LHCN-M2 (cell line): ENCODE measurements at places on chromosomes 7 and 10. TPM values are rescaled to one million over a fixed set of nuclear protein-coding genes. Genes with fewer than 3 reads are reported as not detected.

- DNase-seq: no peak
Measured at GRCh38 chr7:131741446-131741845, 185.0 kb upstream of the PODXL start.

GRCh38 chr7:96026010-96026409 is 253.7 kb downstream of the DYNC1I1 start:
- DNase-seq: no peak

GRCh38 chr10:1938317-1938716 is 201.0 kb upstream of the ADARB2 start:
- DNase-seq: no peak

DNA sequence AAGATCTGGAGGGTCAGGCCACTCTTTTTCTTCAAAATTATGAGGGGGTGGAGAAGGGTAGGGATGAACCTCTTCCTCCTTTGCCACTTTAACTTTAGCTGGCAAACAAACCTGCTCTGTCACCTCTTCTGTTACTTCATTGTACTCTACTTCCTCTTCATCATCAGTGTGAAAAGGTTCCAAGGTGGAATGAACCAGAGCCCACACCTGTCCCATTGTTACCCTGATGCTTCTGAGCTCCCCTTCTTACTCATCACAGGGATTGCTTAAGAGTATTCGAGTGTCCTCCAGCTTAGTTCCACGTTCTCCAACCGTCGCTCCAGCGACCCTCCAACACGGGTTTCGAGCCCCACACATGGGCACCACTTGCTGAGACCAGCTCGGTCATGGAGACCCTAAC is 5.2 kb downstream of the MRPS24 start:
- DNase-seq: no peak

GRCh38 chr10:83954193-83954799 is 185.0 kb upstream of the GHITM start:
- no peak for DNase-seq

DNA sequence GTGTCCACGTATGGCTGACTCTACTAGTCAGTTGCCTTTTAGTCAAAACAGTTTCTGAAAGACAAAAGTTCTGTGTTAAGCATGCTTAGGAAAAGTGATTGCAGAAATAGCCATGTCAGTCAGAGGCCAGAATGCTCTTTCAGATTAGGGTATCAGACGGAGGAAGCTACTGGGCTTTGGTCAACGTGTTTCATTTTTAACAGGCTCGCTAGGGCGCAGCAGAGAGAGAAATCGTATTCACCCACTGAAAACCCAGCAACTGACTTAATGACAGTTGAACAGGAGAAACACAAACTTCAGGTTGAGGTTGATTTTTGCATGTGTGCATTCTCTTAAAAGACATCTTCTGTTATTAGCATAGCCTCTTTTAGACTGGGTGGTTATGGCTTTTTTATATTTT is 322.6 kb upstream of the KIAA1217 start:
- DNase-seq: no peak

GRCh38 chr7:141704741-141705140 is 2.8 kb upstream of the DENND11 start:
- DNase-seq: no peak

- no peak for DNase-seq
Measured at GRCh38 chr10:73881221-73881919, 7.0 kb upstream of the CAMK2G start.

- DNase-seq: peak; percentile 78
Measured at GRCh38 chr10:112967200-112967599, 17.2 kb downstream of the TCF7L2 start.

GRCh38 chr7:7271094-7271874 is 88.9 kb downstream of the C1GALT1 start:
- DNase-seq: no peak

GRCh38 chr7:78254726-78255055 is 456.1 kb downstream of the PHTF2 start:
- DNase-seq: no peak

DNA sequence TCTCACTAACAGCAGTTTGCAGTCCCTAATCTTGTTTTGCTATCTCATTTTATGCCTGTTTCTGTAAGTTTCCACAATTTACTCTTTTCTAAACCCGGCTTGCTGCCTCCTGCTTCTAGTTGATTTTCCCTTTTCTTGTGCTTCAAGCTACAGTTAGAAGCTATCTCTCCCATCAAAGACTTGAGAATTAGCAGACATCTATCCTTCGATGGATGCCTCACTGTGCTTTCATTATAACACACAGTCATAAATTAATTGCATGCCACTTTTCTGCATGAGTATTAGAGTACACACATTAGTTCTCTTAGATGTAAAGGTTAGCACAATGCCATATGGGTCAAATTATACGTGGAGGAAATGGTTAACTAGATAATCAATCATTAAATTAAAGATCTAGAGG is 48.7 kb downstream of the SEMA3A start:
- DNase-seq: no peak

GRCh38 chr10:132624061-132624846 is 86.7 kb downstream of the INPP5A start:
- DNase-seq: no peak

GRCh38 chr7:135333200-135333599 is 99.6 kb downstream of the STRA8 start:
- DNase-seq: peak; percentile 25

GRCh38 chr10:124369986-124370385 is 48.7 kb downstream of the OAT start:
- DNase-seq: no peak

DNA sequence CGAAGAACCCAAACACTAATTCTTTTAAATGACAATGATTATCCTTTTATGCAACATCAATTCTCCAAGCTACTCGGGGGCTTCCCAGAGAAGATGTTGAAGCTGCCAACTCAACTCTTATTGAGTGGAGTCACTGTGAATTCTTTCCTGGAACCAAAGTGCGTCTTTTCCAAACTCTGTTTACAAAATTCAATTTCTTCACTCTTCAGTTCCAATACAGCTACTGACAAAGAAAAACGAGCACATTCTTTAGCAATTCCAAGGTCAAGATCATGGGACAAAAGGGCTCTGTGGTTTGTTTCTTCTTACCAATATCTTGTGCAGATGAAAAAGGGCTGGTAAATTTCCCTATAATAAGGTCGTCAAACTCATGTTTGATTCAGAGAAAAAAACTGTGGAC is 74.2 kb downstream of the FAS start:
- DNase-seq: no peak

- DNase-seq: no peak
Measured at GRCh38 chr10:113458451-113458850, 94.4 kb upstream of the HABP2 start.

DNA sequence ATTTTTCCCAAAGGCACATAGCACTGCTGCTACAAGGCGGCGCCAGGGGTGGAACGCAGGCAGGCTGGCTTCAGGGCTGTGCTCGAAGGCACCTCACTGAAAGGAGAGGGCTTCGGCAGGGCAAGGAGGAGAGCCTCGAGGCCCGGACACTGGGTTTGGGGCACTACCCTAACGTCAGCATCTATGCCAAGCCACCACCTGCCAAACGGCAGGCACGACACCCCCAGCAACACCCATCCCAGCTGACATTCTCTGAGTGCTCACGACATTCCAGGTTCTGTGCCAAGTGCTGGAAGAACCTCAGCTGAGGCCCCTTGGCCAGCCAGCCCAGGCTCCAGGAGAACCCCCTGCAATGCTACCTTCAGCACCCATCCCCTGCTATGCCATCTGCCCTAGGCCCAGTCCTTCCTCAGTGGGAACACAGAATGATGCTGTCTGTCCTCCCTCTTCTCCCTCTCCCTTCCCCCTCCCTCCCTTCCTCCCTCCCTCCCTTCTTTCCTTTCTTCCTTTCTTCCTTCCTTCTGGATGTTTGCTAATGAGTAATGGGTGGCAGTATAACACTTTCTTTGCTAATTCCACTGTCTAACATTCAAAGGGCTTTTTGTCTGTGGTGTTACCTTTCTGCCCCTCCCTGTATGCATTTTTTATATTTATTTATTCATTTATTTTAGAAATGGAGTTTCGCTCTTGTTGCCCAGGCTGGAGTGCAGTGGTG is 24.3 kb downstream of the ZCCHC24 start:
- DNase-seq: no peak

DNA sequence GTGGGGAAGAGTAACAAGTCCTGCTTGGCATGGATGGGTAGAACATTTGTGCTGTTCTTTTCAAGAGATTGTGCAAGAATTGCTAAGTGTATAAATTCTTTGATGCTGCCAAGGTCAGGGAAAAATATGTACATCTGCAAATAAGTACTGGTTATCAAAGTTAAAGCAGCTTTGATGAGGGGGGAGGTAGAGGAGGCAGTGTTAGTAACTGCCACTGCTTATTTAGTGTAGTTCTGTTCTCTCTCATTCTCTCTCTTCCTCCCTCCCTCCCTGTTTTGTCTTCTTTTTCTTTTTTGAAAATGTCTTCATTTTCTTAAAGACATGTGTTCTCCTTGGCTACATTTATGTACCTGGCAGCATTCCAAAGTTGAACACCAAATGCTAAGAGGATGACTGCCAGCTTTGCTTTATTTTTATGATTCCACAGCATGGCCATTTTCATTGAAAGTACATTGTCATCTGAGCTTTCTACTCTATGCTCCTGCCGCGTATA is 18.6 kb downstream of the CACNB2 start:
- peak; percentile 50 for DNase-seq

Gene GPR26
- not detected in 2 replicates for total RNA-seq

Gene GDF2
- not detected in 2 replicates for total RNA-seq

Gene LIPF
- total RNA-seq: 0.32 TPM in 1 of 2 replicates, not detected in the other

Gene EPHB6
- 0.32 and 0.69 TPM in 2 replicates for total RNA-seq
